ENCODE measurements at places on chromosomes 4 and X. TPM values are rescaled to one million over a fixed set of nuclear protein-coding genes. Genes with fewer than 3 reads are reported as not detected.

GRCh38 chr4:86319390-86319789 lies 40.5 kb downstream of the MAPK10 start:
- no peak for DNase-seq

SPANXB1 gene
- not detected for total RNA-seq

DNA sequence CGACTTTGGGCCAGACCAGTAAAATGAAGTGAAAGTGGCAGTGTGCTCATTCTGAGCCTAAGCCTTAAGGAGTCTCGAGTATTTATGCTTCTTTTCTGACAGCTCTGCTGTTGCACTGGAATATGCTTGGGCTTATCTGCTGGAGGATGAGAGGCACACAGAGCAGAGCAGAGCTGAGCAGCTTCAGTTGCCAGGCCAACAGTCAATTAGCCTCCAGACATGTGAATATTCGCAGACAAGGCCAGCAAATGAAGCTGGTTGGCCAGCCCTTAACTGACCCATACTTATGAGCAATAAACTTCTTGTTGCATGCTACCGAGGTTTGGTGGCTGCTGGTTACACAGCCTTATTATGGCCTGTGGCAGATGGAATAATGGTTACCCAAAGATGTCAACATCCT lies 203.0 kb upstream of the GEMIN8 start:
- DNase-seq = no peak

PDZD4 gene
- 3.1 TPM for total RNA-seq

GRCh38 chr4:67558493-67558892 lies at the start of gene STAP1:
Gene STAP1 (plus strand): TSS chr4:67558727. CDS start chr4:67558810, 83 bp downstream.
- DNase-seq = no peak

DNA sequence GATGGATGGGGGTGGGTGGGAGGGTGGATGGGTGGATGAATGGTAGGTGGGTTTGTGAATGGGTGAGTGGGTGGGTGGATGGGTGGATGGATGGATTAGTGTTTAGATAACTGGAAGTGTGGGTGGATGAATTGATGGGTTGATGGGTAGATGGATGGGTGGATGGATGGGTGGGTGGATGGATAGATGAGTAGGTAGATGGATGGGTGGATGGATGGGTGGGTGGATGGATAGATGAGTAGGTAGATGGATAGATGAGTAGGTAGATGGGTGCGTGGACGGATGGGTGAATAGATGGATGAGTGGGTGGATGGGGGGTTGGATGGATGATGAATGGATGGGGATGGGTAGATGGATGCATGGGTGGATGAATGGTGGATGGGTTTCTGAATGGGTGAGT lies 20.3 kb upstream of the ASMTL start:
- no peak for DNase-seq

All from skin of body (tissue), 3 donors.